ENCODE measurements at places on chromosomes 3 and 15. TPM values are rescaled to one million over a fixed set of nuclear protein-coding genes. Genes with fewer than 3 reads are reported as not detected.

VIPR1 gene
- 0.16 TPM for total RNA-seq

TFDP2 gene
- 40.2 TPM for total RNA-seq

CHST14 gene
- 1.6 TPM for total RNA-seq

DCBLD2 gene
- 28.5 TPM for total RNA-seq

SLC9C1 gene
- total RNA-seq = under 0.01 TPM

UBE3A gene
- 287 TPM for total RNA-seq

ACKR4 gene
- total RNA-seq = 0.16 TPM

SLC28A1 gene
- total RNA-seq = not detected

GRK7 gene
- total RNA-seq = not detected

GATA2 gene
- total RNA-seq = 0.31 TPM

TMEM212 gene
- not detected for total RNA-seq

OXTR gene
- total RNA-seq = 0.94 TPM

MB21D2 gene
- 61.9 TPM for total RNA-seq

SKOR1 gene
- 0.16 TPM for total RNA-seq

DUOXA2 gene
- not detected for total RNA-seq

DUOXA1 gene
- 0.31 TPM for total RNA-seq

CACNA2D2 gene
- total RNA-seq = 2.2 TPM

LAMB2 gene
- total RNA-seq = 47.6 TPM

All from occipital lobe (tissue), 3 donors.